ENCODE measurements at places on chromosomes 3 and 15.

DNA sequence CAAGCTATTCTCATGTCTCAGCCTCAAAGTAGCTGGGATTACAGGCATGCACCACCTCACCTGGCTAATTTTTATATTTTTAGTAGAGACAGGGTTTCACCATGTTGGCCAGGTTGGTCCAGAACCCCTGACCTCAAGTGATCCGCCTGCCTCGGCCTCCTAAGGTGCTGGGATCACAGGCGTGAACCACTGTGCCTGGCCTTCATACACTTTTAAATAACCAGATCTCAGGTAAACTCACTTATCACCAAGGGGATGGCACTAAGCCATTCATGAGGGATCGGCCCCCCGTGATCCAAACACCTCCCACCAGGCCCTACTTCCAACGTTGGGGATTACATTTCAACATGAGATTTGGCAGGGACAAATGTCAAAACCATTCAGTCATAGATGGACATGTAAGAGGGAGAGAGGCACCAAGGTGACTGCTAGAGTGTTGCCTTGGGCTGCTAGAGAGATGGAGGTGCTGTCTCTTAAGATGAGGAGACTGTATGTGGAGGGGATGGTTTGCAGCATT lies 13.3 kb upstream of the DOCK3 start:
- no peaks in the 10 kb centered on the region for H3K27me3 ChIP-seq
- H3K27ac ChIP-seq, result no peak overlapping the region
- H3K4me1 ChIP-seq, result no peaks in the 10 kb centered on the region
- no peaks in the 10 kb centered on the region for H3K36me3 ChIP-seq
- H3K4me3 ChIP-seq, result no peak overlapping the region

DNA sequence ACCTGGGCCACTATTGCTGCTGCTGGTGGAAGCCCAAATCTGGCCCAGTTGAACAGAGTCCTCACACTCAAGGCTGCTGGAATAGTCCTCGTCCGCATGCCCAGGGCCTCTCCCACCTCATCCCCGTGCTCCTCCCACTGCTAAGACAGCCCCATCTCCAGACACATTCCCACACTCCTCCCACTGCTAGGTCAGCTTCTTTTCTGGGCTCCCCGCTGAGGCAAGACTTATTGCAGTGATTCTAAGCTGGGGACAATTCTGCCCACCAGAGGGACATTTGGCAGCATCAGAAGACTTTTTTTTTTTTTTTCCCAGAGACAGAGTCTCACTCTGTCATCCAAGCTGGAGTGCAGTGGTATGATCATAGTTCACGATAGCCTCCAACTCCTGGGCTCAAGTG lies 35.1 kb downstream of the POC1A start:
- H3K27ac ChIP-seq, result no peak overlapping the region
- H3K4me1 ChIP-seq, result no peaks in the 10 kb centered on the region

- no peak overlapping the region for H3K27ac ChIP-seq
- no peak for DNase-seq
- H3K4me1 ChIP-seq, result no peaks in the 10 kb centered on the region
- H3K27me3 ChIP-seq, result 0 out of 2 replicates have a peak, but pooled peaks cover 4% of the 10 kb centered on the region
Observed at GRCh38 chr15:80866936-80867335, 87.8 kb downstream of the CEMIP start.

DNA sequence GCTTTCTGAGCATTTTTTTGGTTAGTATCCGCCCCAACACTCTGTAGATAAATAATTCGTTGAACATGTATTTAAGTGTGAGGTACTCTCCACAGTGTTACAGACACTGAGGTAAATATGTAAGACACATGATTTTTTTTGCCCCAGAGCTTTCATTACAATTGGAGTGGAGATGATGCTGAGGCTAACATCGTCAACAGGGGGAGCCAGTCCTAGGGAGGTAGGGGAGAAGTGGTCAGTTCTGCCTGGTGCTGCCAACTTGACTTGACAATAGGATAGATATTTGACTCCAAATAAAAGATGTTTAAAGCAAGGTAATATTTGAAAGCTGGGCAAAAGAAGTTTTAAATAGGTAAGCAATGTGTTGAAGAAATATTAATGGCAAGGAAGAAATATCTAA lies 295.7 kb downstream of the UNC13C start:
- no peak overlapping the region for H3K27ac ChIP-seq
- no peak for DNase-seq
- H3K4me3 ChIP-seq, result no peak overlapping the region
- no peaks in the 10 kb centered on the region for H3K36me3 ChIP-seq
- H3K27me3 ChIP-seq, result no peaks in the 10 kb centered on the region
- no peaks in the 10 kb centered on the region for H3K4me1 ChIP-seq

DNA sequence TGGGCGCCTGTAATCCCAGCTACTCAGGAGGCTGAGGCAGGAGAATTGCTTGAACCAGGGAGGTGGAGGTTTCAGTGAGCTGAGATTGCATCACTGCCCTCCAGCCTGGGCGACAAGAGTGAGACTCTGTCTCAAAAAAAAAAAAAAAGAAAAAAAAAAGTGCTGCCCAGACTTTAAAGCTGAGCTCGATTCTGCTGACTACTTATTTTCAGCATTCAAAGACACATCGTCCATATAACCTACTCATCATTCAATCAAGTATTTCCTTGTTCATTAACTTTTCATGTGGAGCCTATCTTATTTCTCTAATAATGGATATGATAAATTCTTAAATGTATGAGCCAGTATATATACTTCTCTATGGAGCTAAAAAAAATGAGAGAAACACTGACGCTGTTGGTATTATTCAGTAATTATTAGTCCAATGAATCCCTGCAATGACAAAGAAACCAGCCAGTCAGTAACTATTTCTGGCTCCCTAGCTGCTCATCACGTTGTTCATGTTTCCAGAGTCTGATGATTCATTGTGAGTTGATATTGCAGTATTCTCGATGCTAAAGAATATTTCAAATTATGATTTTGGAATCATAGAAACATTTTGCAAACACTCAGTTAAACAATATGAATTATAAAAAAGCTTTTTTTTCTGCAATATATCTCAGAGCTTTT lies 111.9 kb downstream of the RAP2B start:
- DNase-seq, result no peak
- no peak overlapping the region for H3K4me3 ChIP-seq
- H3K4me1 ChIP-seq, result no peaks in the 10 kb centered on the region
- H3K27me3 ChIP-seq, result no peaks in the 10 kb centered on the region
- no peaks in the 10 kb centered on the region for H3K36me3 ChIP-seq

DNA sequence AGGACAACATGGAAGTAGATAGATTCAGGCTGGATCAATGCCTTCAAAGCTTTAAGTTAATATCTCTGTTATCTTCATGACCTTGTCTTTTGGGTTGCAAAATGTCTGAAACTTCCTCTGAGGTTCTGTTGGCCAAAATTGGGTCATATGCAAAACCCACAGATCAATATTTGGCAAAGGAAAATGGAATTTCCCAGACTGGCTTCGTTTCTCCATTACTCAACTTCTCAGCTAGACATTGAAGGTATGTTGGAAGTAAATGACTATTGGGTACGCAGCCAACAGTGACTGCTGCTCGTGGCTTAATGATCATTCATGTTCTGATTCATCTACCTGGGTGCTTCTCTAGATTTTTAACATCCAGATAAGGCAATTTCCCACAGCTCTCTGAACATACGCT lies 675.4 kb upstream of the SGO1 start:
- H3K27me3 ChIP-seq, result no peaks in the 10 kb centered on the region
- no peak overlapping the region for H3K4me3 ChIP-seq
- no peaks in the 10 kb centered on the region for H3K4me1 ChIP-seq
- DNase-seq, result no peak
- H3K27ac ChIP-seq, result no peak overlapping the region
- H3K36me3 ChIP-seq, result no peaks in the 10 kb centered on the region

GRCh38 chr3:45182915-45183871 lies 37.0 kb upstream of the CDCP1 start:
- no peaks in the 10 kb centered on the region for H3K27me3 ChIP-seq
- H3K4me1 ChIP-seq, result peaks cover 4% of the 10 kb centered on the region
- no peaks in the 10 kb centered on the region for H3K36me3 ChIP-seq
- no peak overlapping the region for H3K27ac ChIP-seq
- DNase-seq, result no peak

DNA sequence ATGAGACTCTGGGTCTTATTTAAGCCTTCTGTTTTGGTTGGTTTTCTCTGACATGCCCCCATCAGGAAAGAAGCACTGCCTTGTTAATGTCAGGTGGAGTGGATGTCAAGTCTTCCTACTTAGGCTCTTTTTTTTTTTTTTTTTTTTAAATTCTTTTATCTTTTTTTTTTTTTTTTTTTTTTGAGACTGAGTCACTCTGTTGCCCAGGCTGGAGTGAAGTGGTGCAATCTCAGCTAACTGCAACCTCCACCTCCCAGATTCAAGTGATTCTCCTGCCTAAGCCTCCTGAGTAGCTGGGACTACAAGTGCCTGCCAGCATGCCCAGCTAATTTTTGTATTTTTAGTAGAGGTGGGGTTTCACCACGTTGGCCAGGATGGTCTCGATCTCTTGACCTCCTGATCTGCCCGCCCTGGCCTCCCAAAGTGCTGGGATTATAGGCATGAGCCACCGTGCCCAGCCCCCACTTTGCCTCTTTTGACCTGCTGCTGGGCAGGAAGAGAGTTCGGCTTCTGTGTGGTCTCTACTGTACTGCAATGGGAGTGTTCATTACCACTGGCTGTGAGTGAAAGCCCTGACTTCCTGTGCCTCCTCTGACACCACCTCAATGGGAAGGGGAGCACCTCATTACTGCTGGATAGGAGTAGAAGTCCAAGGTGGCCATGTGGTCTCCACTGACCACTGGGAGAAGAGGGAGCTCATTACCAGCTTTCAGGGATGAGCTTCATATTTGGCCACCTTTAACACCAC lies 10.9 kb downstream of the CTDSPL start:
- no peak overlapping the region for H3K4me3 ChIP-seq
- no peaks in the 10 kb centered on the region for H3K36me3 ChIP-seq
- no peak overlapping the region for H3K27ac ChIP-seq
- no peaks in the 10 kb centered on the region for H3K4me1 ChIP-seq
- no peak for DNase-seq

GRCh38 chr3:67382536-67382935 lies 271.9 kb downstream of the SUCLG2 start:
- no peak overlapping the region for H3K4me3 ChIP-seq
- H3K36me3 ChIP-seq, result no peaks in the 10 kb centered on the region
- no peak overlapping the region for H3K27ac ChIP-seq
- no peak for DNase-seq
- no peaks in the 10 kb centered on the region for H3K4me1 ChIP-seq

GRCh38 chr15:65373163-65373651 lies 4.6 kb downstream of the IGDCC3 start:
- no peak overlapping the region for H3K27ac ChIP-seq
- peaks cover 23% of the 10 kb centered on the region for H3K27me3 ChIP-seq

- no peak for DNase-seq
- no peak overlapping the region for H3K27ac ChIP-seq
- H3K4me1 ChIP-seq, result no peaks in the 10 kb centered on the region
- H3K36me3 ChIP-seq, result no peaks in the 10 kb centered on the region
- H3K27me3 ChIP-seq, result 0 out of 2 replicates have a peak, but pooled peaks cover 2% of the 10 kb centered on the region
- H3K4me3 ChIP-seq, result no peak overlapping the region
Observed at GRCh38 chr3:127208483-127209100, 15.7 kb downstream of the PRR23E start.

- H3K27me3 ChIP-seq, result no peaks in the 10 kb centered on the region
- peaks cover 9% of the 10 kb centered on the region for H3K4me1 ChIP-seq
- H3K4me3 ChIP-seq, result peak overlapping the region; percentile 56
- peak; percentile 4 for DNase-seq
- H3K27ac ChIP-seq, result no peak overlapping the region
Observed at GRCh38 chr15:31391687-31392671, 65.3 kb downstream of the KLF13 start.

- no peaks in the 10 kb centered on the region for H3K4me1 ChIP-seq
- no peak overlapping the region for H3K27ac ChIP-seq
- DNase-seq, result no peak
- H3K4me3 ChIP-seq, result no peak overlapping the region
Observed at GRCh38 chr3:138265745-138266144, 63.9 kb downstream of the NME9 start.

- H3K36me3 ChIP-seq, result no peaks in the 10 kb centered on the region
- no peak overlapping the region for H3K27ac ChIP-seq
- H3K4me3 ChIP-seq, result no peak overlapping the region
- no peaks in the 10 kb centered on the region for H3K27me3 ChIP-seq
Observed at GRCh38 chr3:156626104-156626503, 48.3 kb upstream of the TIPARP start.

DNA sequence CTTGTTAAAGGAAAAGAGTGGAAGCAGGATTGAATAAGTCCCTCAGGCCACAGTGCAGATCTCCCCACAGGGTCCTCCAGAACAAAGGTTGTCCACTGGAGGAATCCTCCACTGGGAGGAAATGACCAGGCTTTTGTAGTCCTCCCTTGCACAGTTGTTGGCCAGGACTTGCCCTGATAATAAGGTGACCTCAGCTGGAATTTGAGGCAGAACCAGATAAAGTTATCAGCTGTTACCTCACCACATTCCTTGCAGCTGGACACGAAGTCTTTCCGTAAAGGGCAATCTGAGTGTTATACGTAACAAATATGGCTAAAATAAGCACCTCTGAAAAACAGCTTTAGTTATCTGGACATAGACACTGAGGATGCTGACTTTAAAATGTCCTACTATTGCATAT lies 83.5 kb upstream of the NAALADL2 start:
- no peak for DNase-seq
- H3K36me3 ChIP-seq, result no peaks in the 10 kb centered on the region
- no peak overlapping the region for H3K27ac ChIP-seq
- H3K4me1 ChIP-seq, result no peaks in the 10 kb centered on the region
- no peaks in the 10 kb centered on the region for H3K27me3 ChIP-seq

GRCh38 chr15:77739591-77740378 lies 107.1 kb upstream of the LINGO1 start:
- no peaks in the 10 kb centered on the region for H3K36me3 ChIP-seq
- no peaks in the 10 kb centered on the region for H3K27me3 ChIP-seq
- no peak for DNase-seq

DNA sequence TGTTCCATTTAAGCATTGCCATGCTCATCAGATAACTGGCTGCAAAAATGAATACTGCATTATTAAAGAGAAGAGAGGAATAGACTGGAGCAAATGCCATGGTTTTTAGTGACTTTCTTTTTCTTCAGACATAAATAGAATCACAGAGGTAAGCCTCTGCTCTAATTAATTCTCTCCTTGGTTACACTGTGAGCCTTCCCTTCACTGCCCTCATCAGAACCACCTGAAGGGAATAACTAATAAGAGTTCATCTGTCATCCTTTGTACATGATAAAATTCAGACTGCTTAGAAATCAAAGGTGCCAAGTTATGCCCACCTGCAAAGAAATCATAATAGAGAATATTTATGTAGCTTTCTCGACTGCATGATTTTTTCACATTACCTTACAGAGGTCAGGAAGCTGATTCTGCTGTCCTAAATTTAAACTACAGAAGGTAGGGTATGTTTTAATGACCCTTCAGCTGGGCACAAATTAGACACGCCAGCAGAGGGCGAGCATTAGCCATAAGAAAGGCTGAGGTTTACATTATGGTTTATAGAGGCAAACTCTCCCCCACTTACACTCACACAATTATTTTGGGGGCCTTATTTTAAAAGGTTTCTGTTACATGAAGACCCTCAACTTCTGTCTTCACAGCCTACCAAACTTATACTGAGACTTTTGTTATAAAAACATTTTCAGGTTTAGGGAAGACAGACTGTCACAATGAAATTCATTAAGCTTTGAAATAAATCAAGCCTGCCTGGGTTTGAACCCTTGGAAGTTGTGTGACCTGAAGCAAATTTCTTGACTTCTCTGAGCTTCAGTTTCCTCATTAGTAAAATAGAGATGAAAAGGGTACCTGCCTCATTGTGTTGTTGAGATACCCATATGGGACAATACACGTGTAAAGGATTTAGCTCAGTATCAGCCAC lies 15.3 kb upstream of the UNC13C start:
- H3K4me3 ChIP-seq, result no peak overlapping the region
- no peak overlapping the region for H3K27ac ChIP-seq
- H3K27me3 ChIP-seq, result no peaks in the 10 kb centered on the region
- H3K36me3 ChIP-seq, result no peaks in the 10 kb centered on the region
